Foreskin keratinocyte (primary cell): ENCODE measurements at places on chromosomes 11 and 22. TPM values are rescaled to one million over a fixed set of nuclear protein-coding genes. Genes with fewer than 3 reads are reported as not detected.

The POU2AF1 gene
- not detected in 2 replicates for polyA plus RNA-seq

The NXPE2 gene
- polyA plus RNA-seq: not detected in 2 replicates

The SCGB1C1 gene
- polyA plus RNA-seq: not detected in 2 replicates

The FAM76B gene
- polyA plus RNA-seq: 2.0 and 2.8 TPM in 2 replicates
